ENCODE measurements at places on chromosomes 7 and 10. TPM values are rescaled to one million over a fixed set of nuclear protein-coding genes. Genes with fewer than 3 reads are reported as not detected.

Gene AGR2
- total RNA-seq = not detected

Gene RPEL1
- under 0.01 TPM for total RNA-seq

Gene ZP3
- total RNA-seq = 1.9 TPM

Gene EVX1
- not detected for total RNA-seq

All from bronchial smooth muscle cell (primary cell).